ENCODE measurements at places on chromosomes 16 and 17.

DNA sequence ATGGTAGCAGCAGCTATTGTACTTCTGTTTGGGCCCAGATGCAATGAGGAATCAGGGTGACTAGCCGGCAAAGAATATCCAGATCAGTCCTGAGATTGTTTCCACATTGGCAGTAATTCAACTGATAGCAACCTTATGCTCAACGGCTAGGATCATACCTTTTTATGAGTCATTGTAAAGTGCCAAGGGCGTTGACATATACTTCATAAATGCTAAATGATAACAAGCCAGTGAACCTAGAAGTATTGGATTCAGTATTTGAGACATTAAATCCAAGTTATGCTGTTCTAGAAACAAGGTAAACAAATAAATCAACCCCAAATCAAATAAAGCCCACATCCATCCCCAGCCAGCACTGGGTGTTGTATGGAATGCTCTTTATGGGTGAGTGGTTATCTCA lies 207.1 kb upstream of the ZFHX3 start:
- no peak for DNase-seq

DNA sequence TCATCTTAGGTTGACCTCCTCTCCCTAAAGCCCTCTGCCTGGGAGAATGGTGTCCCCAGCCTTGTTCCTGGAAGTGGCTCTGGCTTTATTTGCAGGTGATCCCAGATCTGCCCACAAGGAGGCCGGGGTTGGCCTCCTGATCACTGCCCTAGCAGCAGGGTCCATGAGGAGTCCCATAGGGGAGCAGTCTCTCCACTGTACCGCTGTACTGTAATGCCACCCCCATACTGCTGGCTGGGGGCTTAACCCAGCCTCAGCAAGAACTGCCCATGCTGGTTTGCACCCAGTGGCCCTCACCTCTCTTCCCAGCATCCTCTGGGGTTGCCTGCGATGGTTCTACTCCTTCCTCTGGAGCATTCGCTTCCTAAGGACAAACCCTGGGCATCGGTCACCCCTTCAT lies 39.1 kb downstream of the PSME3IP1 start:
- DNase-seq: no peak

- DNase-seq: no peak
Observed at GRCh38 chr16:71880176-71880575, 3.8 kb downstream of the ZNF821 start.

GRCh38 chr17:50152736-50153135 lies 2.3 kb upstream of the PPP1R9B start:
- no peak for DNase-seq

- DNase-seq: no peak
Observed at GRCh38 chr17:7552621-7553051, 3.8 kb downstream of the TNFSF12 start.

GRCh38 chr17:42180922-42181850 lies at the start of gene KCNH4:
TSS of gene KCNH4 (minus strand) at chr17:42181142. CDS start at chr17:42180945, 197 bp downstream.
- DNase-seq: peak; percentile 85

DNA sequence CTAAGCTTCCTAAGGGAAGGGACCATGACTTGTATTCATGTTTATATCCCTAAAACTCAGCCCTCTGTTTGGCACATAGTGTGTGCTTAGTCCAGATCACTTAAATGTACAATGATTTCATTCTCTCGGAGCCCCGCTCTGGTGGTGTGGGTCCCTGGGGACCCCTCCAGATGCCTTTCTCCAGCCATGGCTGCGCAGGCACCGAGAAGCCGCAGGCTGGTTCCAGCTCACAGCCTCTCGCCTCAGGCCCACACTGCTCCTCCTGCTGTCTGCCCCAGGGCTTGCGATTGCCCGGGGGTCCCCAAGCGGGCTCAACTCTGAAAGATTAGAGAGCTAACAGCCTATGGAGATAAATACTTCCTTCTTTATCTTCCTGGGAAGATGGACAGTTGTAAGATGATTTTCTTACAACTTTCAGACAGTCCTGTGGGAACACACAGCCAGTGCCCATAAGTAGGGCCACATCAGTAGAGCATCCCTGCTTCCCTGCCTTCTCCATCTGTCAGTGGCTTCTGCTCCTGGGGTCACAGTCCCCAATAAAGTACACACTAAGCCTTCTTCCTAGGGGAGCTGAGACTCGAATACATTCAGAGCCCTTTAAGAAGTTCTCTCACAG lies 66.2 kb downstream of the CENPV start:
- no peak for DNase-seq

- no peak for DNase-seq
Observed at GRCh38 chr16:51801635-51802034, 650.6 kb upstream of the SALL1 start.

GRCh38 chr16:78436846-78437245 lies 337.4 kb downstream of the WWOX start:
- DNase-seq: no peak

DNA sequence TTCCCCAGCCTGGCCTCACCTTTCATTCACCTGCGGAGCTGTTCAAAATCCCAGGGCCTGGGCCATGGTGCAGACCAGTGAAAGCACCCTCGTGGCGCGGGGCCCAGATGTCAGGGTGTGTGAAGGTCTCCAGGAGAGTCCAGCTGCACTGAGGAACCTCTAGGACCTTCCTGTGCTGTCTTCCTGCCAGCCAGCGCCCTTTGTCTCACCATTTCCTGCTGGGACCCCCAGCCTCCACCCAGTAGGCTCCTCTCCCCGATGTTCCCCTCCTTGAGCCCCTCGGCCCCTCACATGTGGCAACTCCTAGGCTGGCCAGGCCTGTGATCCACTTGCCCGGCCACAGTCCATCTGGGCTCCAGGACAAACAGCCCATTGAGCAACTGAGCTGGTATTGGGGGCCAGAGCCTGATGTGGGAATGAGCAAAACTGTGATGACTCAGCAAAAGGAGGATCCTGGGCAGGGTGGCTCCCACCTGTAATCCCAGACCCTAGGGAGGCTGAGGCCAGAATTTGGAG lies 677 bp downstream of the SULT1A2 start:
- DNase-seq: no peak

- DNase-seq: no peak
Observed at GRCh38 chr17:75834928-75835653, 9.1 kb downstream of the UNC13D start.

- no peak for DNase-seq
Observed at GRCh38 chr16:49855280-49855821, 561 bp downstream of the ZNF423 start.

- DNase-seq: no peak
Observed at GRCh38 chr17:39529455-39529854, 68.2 kb downstream of the CDK12 start.

DNA sequence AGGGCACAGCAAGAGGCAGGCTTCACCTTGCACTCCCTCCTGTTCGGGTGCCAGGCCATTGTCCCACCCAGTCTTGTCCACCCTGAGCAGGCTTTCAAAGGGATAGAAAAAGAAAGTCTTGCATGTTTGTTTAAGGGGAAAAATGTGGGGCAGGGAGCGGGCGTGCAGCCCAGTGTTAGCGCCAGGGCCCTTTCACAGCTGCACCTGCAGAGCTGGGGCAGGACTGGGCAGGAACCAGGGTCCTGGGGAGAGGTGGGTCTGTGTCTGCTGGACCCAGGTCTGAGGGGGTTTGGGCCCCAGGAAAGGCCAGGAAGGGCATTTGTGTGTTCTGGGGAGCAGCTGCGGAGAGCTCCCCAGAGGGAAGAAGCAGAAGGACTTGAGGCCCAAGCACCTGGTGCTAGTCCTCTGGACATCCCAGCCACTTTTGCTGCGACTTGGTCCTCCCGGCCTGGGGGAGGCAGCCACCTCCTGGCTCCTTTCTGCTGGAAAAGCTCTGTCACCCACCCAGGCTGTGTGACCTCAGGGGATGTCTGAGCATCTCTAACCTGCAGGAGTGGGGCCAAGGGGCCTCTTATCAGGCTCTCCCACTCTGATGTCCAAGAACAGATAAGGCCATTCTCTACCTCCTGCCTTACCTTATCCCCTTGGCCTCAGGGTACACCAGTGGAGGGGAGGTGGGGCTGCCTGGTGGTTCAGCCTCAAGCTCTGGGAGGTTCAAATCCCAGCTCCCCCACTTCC lies 44.7 kb downstream of the PSME3IP1 start:
- no peak for DNase-seq

DNA sequence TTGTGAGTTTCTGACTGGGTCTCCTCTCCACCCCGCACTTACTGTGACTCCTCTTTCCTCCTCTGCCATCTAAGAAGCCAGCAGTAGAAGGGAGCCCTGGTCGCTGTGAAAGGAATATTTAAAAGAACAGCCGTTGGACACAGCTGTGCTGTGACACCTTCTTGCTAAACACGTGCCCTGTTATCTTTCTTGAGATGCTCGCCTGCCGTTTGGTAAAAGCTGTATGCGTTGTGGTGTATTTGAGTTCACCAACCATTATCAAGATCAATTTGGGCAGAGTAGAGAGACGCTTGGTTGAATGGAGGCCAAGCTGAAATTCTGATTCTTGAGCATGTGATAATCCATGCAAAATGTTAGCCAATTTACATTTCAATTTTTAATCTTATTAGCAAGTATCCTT lies 3.8 kb downstream of the GID4 start:
- no peak for DNase-seq

DNA sequence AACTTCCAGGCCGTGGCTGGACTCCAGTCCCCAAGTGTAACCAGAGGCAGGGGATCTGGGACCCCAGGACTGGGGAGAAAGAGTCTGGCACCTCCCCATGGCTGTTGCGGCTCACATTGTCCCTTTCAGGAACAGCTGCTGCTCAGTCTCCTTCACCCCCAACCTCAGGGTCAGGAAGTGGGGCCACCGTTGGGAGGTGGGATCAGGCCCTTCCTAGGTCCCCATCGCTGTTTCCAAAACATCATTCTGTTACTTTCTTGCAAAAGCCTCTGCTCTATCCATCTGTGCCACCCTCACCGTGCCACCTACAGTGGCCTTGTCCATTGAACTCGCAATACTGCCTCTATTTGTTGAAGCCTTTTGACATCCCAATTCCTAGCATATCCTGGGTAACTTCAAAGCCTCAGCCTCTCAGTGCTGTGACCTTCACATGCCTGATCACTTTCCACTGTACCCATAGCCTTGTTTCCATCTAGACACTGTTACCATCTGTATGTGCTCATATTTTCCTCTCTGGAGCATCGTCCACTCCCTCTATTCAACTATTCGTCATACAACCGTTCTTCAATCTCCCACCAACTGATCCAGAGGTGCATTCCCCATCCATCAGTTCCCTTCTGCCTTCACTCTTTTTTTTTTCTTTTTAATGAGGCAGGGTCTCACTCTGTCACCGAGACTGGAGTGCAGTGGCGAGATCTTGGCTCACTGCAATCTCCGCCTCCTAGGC lies 15.0 kb upstream of the SRCIN1 start:
- DNase-seq: no peak

GRCh38 chr17:15510361-15510760 lies 42.9 kb upstream of the CDRT4 start:
- DNase-seq: no peak

DNA sequence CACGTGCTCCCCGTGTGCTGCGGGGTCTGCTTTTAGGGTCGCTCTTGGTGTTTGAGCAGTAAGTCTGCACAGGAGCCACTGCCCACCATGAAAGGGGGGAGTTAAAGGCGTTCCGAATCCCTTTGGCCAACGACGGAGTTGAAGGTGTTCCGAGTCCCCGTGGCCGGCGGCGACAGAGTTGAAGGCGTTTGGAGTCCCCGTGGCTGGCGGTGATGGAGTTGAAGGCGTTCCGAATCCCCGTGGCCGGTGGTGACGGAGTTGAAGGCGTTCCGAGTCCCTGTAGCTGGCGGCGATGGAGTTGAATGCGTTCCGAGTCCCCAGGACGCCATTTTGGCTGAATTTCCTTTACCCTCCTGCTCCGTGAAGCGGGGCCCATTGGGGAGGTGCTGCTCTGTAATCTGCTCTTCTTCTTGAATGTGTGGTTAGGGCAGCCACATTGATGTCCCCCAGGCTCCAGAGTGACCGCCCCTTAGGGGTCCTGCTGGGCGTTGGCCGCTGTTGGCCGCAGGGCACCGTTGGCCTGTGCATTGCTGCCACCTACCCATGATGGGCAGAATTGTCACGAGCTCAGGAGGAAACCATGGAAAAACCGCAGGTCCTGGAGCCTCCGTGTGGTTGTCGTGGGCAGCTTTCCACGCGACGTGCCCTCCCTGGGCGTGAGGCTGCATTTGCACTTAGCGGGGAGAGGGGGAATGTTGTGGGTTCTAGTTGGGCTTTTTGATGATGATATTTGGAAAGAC lies 73.7 kb upstream of the ZNF750 start:
- DNase-seq: no peak

DNA sequence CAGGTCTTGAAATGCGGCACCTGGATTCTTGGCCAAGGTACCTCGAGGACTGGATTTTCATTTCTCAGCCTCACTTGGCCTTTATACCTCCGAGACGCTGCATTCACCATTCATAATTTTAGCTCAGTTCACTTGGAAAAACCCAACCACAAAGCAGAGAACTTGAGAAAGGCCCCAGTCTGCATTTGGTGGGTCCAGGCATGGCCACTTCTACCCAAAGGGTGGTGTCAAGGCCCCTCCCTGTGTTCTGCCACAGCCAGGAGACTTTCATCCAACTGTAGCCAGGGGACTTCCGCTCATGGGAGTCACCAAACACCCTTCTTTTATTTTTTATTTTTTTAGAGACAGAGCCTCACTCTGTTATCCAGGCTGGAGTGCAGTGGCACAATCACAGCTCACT lies 14.7 kb upstream of the TVP23A start:
- DNase-seq: no peak

GRCh38 chr17:31845291-31845690 lies 13.8 kb downstream of the COPRS start:
- no peak for DNase-seq
